ENCODE measurements at places on chromosomes 5 and 9.

DNA sequence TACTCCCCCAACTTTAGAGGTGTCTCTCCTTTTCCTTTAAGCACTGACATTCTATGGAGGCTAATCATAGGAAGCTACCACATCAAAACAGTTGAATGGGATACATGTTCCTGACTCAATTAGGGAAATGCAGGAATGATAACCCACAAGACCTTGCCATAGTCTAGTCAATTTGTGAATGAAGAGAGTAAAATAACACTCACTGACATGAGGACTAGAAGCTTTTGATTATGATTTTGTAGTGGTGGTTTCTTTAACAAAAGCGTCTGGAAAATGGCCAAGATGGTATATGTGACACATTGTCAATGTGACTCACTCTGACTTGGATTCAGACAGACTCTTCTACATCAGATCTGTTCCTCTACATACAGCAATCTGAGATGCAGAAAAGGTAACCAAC, 13.7 kb upstream of the PRELID2 start:
- DNase-seq = no peak

DNA sequence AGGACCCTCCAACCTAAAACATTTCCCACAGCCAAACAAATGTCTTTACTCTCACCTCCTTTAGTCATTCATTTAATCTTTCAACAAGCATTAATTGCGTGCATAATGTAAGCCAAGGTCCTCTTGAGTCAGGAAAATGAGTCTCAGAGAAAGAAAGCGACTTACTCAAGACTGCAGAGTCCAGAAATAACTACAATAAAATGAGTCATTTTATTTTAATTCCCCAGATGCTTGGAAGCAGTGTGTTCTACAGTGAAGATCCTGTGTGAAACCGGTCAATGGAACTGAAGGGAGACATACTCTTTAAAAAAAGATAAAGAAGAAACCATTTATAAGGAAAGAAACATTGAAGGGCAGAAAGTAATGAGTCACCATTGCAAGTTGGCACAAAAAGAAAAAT, 513.7 kb downstream of the CDK5RAP2 start:
- DNase-seq = no peak

GRCh38 chr9:21030389-21031035, 928 bp downstream of the HACD4 start:
- no peak for DNase-seq

GRCh38 chr9:105331755-105332154, 87.3 kb downstream of the SLC44A1 start:
- DNase-seq = no peak

GRCh38 chr5:68534956-68535520, 319.5 kb downstream of the PIK3R1 start:
- no peak for DNase-seq

DNA sequence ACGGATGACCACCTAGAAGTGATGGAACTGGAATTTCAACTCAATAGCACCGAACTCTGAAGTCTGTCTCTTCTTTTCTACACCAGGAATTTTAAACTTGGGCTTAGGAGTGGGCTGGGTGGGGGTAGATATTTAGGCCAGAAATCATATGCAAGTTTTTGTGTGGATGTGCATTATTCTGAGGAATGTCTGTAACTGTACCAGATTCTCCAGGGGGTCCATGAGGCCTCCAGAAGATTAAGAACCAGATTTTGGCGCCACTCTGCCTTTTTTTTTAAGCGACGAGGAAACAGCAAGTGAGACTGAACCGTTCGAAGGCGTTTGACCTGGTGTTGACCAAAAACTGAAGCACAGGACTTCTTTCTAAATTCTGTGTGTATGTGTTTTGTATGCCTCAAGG, 88.8 kb upstream of the TTC23L start:
- DNase-seq = no peak

GRCh38 chr5:142913728-142914338, 143.7 kb downstream of the ARHGAP26 start:
- no peak for DNase-seq

- no peak for DNase-seq
Measured at GRCh38 chr9:29176231-29176630, 1603.0 kb upstream of the C9orf72 start.

- no peak for DNase-seq
Measured at GRCh38 chr5:132860742-132861141, 5.5 kb downstream of the GDF9 start.

DNA sequence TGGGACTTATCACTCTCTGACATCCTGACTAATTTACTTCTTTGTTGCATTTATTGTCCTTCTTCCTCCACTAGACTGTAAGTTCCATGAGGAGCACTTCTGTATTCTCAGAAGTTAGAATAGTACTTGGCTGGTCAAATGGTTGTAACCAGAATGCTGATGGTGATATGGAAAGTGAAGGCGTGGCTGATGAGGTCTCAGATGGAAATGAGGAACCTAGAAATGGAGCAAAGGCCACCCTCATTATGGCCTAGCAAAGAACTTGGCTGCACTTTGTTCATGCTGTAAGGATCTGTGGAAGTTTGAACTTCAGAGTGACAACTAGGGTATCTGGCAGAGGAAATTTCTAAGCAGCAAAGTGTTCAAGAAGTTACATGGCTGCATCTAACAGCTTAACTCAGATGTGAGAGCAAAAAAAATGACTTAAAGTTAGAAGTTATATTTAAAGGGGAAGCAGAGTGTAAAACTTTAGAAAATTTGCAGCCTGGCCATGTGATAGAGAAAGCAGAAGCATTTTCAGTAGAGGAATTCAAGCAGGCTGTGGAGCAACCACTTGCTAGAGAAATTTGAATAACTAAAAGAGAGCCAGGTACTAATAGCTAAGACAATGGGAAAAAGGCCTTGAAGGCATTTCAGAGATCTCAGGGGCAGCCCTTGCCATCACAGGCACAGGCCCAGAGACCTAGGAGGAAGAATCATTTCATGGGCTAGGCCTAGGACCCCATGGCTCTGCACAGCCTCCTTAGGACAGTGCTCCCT, 14.9 kb upstream of the SLC22A5 start:
- DNase-seq = no peak

DNA sequence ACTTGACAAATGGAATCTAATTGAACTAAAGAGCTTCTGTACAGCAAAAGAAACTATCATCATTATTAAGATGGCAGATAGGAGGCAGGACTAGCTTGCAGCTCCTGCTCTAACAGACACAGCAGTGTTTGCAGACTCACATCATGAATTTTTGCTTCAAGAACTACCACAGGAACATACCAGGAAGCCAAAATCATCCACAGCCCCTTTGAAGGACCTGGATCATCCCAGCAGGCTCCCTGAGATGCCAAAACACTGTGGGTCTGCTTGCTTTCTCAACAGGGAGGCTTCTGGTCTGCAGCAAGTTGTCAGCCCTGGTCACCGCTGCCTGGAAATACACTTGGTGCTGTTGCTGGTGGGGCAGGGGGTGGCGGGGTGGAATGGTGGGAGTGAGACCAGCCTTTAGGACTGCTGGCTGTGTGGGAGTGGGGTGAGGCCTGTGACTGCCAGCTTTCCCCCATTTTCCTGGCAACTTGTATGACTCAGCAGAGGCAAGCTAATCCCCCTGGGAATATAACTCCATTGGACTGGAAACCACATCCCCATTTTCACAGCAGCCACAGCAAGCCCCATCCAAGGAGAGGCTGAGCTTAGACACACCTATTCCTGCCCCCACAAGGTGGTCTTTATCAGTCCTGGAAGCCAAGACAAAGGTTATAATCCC, 533.8 kb upstream of the CYLC2 start:
- DNase-seq = peak; percentile 1

- DNase-seq = no peak
Measured at GRCh38 chr9:27785714-27786100, 212.4 kb upstream of the C9orf72 start.

DNA sequence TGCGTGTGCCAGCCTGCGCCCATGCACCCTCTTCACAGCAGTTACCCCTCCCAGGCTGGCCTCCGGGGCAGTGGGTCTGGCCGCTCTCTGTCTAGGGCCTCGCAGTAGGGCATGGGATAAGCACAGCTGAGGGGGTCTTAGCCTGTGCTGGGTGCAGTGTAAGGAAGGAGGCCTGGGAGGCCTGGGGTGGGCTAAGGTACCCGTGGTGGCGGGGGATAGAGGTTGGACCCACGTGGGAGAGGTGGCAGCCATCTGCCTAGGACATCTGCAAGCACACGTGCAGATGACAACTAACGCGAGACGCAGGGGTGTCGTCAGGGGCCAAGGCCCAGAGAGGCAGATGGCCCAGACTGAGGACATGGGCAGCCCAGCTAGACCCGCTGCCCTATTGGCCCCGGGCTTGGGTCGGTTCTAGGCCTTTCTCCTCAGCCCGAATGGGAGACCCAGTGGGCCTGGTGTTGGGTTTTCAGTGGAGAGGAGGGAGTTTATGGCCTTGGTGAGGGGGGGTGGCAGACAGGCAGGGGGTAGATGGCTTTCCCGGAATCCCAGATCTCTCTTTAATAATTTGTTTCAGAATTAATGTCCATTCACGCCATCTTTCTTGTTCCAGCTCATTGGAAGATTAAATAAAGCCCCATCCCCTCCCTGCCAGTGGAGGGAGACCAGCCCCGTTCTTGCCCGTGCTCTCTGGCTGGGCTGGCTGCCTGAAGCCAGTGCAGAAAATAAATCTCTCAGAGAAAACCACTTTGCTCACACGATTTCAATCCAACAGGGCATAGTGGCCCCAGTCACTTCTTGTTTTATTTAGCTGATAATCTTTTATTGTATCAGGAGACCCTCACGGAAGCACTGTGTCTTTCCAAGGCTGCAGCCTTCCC, 154.2 kb downstream of the GAPVD1 start:
- DNase-seq = no peak
